Renal cortex interstitium (tissue), 15 donors: ENCODE measurements at places on chromosomes 11 and 22. TPM values are rescaled to one million over a fixed set of nuclear protein-coding genes. Genes with fewer than 3 reads are reported as not detected.

GRCh38 chr11:47571895-47572294, 6.5 kb downstream of the PTPMT1 start:
- DNase-seq, result no peak

The CRYBB1 gene
- polyA plus RNA-seq, result 0.42 TPM

The B4GALNT4 gene
- polyA plus RNA-seq, result 72.8 TPM

The OR52B4 gene
- polyA plus RNA-seq, result not detected
